ENCODE measurements at places on chromosomes 1 and 21. TPM values are rescaled to one million over a fixed set of nuclear protein-coding genes. Genes with fewer than 3 reads are reported as not detected.
A peak's percentile ranks its signal among the peaks of the same experiment; 100 is the strongest.

- no peak overlapping the region for H3K27ac ChIP-seq
- H3K36me3 ChIP-seq = peaks cover 27% of the 10 kb centered on the region
- no peak overlapping the region for H3K4me3 ChIP-seq
- DNase-seq = peak; percentile 84
- H3K27me3 ChIP-seq = no peaks in the 10 kb centered on the region
- no peaks in the 10 kb centered on the region for H3K4me1 ChIP-seq
These were observed 71.5 kb downstream of the USP24 start for GRCh38 chr1:55143684-55144083.

DNA sequence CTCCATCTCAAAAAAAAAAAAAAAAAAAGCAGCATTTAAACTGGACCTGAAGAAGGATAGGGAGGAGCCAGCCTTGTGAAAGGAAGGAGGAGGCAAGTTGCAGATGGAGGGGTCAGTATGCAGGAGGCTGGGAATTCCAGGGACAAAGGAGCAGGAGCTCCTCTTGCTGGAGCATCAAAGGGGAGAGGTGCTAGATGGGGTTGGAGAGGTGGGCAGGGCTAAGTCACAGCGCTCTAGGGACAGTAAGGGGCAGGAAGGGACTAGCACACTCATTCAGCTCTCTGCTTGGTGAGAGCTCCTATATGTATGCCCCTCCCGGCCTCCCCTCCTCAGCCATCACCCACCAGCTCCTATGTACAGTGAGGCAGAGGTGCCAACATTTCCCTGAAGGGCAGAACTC lies 26.8 kb downstream of the MAP7D1 start:
- H3K36me3 ChIP-seq = 0 out of 2 replicates have a peak, but pooled peaks cover 4% of the 10 kb centered on the region
- H3K4me3 ChIP-seq = no peak overlapping the region
- H3K27me3 ChIP-seq = peaks cover under 1% of the 10 kb centered on the region
- no peak overlapping the region for H3K27ac ChIP-seq
- H3K4me1 ChIP-seq = peaks cover 14% of the 10 kb centered on the region

- no peaks in the 10 kb centered on the region for H3K4me1 ChIP-seq
- no peaks in the 10 kb centered on the region for H3K27me3 ChIP-seq
- no peak for DNase-seq
- no peak overlapping the region for H3K27ac ChIP-seq
- H3K36me3 ChIP-seq = no peaks in the 10 kb centered on the region
These were observed 168.1 kb downstream of the DUSP10 start for GRCh38 chr1:221573756-221574155.

DNA sequence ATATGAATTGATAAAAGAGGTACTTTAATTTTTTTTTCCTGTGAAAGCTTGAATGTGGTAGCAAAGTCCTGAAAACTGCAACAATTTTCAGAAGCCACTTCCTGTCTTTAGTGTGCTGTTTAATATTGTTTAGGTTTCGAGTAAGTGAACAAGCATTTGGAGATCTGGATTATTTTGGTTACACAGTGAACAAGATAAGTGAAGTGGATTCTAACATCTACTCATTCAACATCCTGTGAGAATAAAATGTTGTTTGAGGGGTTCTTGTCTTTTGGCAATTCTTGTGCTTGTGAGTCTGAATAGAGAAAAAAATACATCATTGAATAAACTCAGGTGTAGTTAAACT lies 35.2 kb upstream of the PLA2G4A start:
- H3K27ac ChIP-seq = no peak overlapping the region
- no peaks in the 10 kb centered on the region for H3K36me3 ChIP-seq
- no peak for DNase-seq
- H3K4me3 ChIP-seq = no peak overlapping the region
- H3K4me1 ChIP-seq = no peaks in the 10 kb centered on the region

DNA sequence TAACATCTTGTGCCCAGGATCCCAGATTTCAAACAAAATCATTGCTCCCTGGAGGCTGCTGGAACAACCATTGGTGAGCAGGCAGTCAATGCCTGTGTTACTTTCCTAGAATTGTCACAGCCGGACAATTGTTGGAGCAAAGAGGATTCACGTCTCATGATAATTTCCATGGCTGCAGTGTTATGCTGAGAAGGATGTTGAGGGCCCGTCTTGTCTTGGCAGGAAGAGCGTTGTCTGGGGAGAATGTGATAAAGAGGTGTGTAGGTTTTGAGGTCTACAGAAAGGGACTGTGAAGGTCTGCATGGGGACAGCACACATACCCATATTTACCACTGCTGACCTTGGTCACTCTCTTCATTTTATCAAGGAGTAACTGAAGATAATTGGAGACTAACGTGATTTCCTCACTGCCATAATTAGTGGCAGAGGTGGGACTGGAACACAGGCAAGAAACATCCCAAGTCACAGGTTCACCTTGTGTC lies 6.3 kb downstream of the MECR start:
- no peak for DNase-seq
- peaks cover 16% of the 10 kb centered on the region for H3K4me1 ChIP-seq
- no peak overlapping the region for H3K4me3 ChIP-seq
- no peaks in the 10 kb centered on the region for H3K27me3 ChIP-seq

RAVER2 gene
- total RNA-seq = 24.6 TPM

GRCh38 chr1:193747579-193747978 lies 561.2 kb upstream of the B3GALT2 start:
- no peak overlapping the region for H3K27ac ChIP-seq
- H3K27me3 ChIP-seq = no peaks in the 10 kb centered on the region
- H3K4me3 ChIP-seq = no peak overlapping the region
- H3K36me3 ChIP-seq = no peaks in the 10 kb centered on the region

SLFNL1 gene
- total RNA-seq = 0.14 TPM

NUF2 gene
- 37.6 TPM for total RNA-seq
